Activated T-helper 1 cell treated with anti-CD3 and anti-CD28 coated beads, Interleukin-12 subunit alpha, Interleukin-12 subunit beta, Interleukin-2, Interleukin-4 antibody, amounts not matched to agents 30 ng/mL and 10 ng/mL and 1 ng/mL, durations not matched to agents 14 hours and 24 hours and 36 hours (primary cell): ENCODE measurements at places on chromosomes 13 and 19.

GRCh38 chr13:78875792-78876580, 217.0 kb upstream of the OBI1 start:
- DNase-seq = no peak

- no peak for DNase-seq
Observed at GRCh38 chr19:1449467-1450442, at the start of gene APC2. Gene APC2 (plus strand): TSS chr19:1450121. CDS start chr19:1453002, 2,881 bp downstream.

DNA sequence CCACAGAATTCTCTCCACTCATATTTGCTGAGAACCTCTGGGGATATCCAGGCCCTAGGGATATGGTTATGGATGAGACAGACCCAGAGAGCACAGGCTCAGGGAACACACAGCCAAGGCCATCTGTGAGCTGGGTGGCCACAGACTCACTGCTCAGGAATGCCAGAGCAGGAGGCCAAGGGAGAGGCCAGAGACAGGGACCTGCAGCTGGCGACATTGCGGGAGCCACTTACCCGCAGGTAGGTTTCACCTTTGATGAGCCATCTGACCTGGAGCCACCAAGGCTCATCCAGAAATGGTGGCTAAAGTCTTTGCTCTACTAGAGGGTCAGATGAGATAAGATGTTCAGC, 29.4 kb downstream of the CCNE1 start:
- no peak for DNase-seq

DNA sequence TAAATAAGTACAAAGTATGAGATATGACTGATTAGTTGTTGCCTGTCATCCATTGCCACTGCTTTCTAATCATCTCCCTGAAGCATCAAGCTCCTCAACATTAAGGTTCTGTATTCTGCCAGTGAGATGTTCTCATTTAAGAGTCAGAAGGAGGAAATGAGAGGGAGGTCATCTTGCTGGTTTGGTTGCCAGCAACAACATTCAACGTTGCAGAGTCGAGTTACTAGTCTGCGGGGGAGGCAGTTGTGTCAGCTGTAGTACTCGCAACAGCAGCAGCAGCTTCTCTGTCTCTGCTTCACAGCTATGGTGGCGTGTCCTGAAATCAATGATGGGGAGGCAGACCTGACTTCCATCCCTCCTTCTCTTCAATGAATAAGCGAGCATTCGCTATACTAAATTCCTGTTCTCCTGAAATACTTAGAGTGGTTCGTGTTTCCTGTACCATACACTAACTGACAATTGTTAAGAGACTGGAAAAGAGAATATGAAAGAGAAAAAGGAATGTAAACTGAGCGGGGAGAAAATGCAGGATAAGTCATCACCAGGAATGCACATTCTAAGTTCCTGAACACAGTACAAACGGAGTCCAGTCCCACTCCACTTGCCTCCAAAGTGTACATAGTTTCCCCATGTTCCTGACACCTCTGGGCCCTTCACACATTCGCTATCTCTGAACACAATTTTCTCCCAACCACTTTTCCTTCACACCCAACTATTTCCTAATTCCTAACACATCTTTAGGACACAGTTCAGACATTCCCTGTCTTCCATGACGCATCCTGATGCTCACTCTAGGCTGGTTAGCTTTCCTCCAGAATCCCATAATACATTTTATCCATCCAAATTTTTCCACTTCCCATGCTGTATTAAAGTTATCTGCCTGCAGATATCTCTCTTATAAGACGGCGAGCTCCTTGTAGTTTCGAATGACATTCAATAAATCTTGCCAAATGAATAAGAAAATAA, 263.0 kb downstream of the KLF12 start:
- no peak for DNase-seq

DNA sequence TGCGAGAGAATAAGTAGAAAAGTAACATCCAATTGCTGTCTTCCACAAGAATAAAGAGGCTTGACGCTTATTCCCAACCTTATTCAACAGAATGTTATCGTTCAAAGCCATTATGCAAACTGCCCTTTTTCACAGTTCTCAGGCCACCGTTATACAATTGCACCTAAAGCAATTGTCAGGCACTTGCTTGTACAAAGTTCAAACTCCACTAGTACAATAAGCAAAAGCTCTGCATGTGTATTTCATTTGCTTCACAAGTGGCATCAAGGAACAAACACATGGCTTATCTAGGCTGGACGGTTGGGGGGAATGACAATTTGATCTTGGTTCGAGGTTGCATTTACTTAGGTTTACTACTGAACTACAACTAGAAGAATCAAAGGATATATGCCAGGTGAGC, 815.6 kb downstream of the EFNB2 start:
- no peak for DNase-seq

DNA sequence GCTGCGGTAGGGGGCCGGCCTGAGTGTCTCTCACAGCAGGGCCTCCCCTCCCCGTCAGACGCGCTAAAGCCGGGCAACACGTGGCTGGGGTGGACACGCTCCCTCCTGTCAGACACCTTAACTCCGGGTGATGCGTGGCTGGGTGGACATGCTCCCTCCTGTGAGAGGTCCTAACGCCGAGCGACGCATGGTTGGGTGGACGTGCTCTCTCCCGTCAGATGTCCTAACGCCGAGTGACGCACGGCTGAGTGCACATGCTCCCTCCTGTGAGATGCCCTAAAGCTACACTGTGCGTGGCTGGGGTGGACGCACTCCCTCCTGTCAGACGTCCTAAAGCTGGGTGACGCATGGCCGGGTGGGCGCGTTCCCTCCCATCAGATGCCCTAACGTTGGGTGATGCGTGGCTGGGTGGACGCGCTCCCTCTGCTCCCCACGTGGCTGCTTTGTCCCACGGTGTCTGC, 126.1 kb upstream of the MCF2L start:
- DNase-seq = no peak

DNA sequence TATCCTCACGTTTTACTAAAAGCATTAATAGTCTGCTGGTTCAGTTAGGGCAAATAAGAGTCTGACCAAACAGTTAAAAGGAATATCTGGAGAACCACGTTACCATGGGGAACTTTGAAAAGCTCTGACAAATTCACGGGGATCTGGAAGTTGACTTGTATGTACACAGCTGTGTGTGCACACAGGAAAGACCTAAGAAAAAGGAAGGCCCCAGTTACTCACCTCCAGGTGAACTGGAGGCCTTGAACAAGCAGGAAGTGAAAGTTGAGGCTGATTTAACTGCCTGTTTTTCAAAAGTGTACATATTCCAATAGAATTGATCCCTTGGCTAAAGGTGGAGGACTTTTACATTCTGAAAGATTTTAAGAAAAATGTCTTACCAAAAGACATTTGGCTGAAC, 1891.6 kb upstream of the PCDH20 start:
- no peak for DNase-seq

DNA sequence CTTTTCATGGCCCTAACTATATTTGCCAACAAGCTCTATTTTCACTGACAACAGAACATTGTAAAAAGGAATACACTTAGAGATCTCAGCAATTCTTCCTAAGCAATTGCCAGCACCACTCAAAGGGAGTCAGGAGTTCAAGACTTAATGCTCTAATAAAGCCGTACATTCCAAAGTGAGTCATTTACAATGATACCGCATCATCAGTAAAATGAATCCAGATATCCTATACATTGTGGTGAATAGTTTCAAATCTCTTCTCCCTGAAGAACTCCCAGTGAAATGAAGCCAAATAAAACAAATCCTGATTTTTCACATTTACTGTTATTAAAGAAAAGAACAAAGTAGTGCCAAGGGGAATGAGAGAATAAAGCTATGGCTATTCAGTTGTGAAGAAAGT, 2898.7 kb upstream of the PCDH20 start:
- DNase-seq = no peak

DNA sequence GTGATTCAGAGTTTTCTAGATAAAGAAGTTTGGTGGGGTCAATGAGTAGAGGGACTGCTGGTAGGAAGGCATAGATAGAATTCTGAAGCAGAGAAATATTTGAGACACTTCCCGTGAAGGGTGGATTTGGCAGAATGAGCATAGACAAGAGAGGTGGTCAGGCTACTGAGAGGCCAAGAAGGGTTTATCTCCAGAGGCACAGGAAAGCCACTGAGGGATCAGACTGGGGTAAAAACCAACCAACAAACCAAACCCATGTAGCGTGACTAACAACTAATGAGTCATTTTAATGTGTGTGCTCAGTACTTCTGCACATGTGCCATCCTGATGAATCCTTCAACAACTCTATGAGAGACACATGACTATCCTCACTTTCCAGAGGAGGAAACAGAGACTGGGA, 60.0 kb upstream of the SERP2 start:
- DNase-seq = no peak

GRCh38 chr13:23399347-23399746, 34.2 kb downstream of the SACS start:
- no peak for DNase-seq

DNA sequence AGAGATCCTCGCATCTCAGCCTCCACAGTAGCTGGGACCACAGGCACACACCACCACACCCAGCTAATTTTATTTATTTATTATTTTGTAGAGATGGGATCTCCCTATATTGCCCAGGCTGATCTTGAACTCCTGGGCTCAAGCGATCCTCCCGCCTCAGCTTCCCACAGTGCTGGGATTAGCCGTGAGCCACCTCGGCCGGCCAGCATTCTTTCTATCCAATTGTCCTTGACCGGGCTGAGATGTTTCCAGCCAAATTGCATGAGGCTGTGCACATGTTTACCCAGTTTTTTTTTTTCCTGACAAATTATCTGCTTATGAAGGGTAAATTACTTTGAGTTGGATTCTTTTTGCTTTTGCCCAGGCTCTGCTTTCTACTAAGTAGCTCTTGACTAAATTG, 28.2 kb downstream of the UNC13A start:
- no peak for DNase-seq

- DNase-seq = no peak
Observed at GRCh38 chr13:69556540-69557196, 551.0 kb upstream of the ATXN8OS start.

DNA sequence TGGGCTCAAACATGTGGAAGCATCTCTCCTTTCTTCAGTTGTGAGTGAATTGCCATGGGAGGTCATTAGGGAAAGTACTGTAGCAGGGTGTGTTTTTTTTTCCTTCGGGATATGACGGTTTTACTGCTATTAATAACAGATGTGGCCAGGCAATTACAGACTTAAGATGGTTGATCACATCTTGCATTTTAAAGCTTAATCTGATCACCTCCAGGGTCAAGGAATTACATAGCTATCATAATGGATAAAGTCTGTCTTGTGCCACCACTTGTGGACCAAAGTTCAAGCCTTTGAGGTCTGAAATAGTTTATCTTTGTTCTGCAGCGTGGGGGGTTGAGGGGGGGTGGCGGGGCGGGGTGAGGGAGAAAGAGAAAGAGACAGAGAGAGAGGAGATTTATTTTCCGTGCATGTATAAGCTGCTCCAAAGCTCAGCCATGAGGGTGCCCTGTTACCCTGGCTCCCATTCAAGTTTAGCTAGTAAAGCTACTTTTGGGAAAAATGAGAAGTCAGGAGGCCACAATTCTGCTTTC, 5.5 kb upstream of the SERP2 start:
- DNase-seq = no peak

DNA sequence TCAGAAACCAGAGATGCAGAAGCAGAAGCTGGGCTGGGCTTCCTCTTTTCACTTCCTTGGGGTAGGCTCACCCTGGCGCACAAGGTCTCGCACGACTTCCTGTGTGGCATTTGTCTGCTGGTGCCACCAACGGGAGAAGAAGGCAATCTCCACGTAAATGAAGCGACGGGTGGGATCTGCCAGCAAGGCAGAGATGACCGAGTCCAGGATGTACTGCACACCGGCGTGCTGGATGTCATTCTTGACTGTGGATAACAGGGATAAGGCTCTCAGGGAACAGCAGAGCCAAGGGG, 1.3 kb downstream of the MAN2B1 start:
- peak; percentile 47 for DNase-seq

GRCh38 chr13:108525827-108526226, 103.6 kb upstream of the MYO16 start:
- DNase-seq = no peak

- no peak for DNase-seq
Observed at GRCh38 chr13:27461940-27462584, 11.7 kb upstream of the MTIF3 start.

GRCh38 chr13:99477493-99477892, 23.8 kb upstream of the TM9SF2 start:
- DNase-seq = no peak

DNA sequence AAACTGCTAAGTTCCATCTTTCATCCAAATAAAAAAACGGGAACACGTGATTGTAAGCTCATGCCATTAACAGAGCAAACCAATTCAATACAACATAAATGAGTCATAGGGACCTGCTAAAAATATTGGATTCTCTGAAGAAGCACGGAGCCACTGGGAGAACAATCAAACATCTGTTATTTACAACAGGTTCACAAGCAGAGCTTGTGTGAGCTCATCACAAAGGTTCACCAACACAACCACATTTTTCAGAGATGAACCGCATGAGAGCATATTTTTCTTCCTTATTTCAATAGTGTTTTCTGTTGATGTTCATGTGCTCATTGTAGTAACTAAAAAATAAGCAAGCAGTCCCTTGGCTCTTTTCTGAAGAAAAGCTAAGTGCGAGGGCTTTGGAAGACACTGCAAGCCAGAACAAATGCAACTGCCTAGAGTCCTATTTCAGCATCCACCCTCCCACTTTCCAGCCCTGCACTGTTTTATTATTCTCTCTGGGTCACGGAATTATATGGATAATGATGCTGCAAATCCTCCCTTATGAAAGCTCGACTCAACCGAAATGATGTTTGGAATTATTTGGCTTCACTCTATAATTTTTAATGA, 545.8 kb downstream of the LIG4 start:
- no peak for DNase-seq
